Activated T-cell treated with anti-CD3 and anti-CD28 coated beads, Interleukin-2, amount 50 U/mL, for 72 hours (primary cell): ENCODE measurements at places on chromosomes 1 and 21.

GRCh38 chr1:920521-920920, 3.2 kb upstream of the SAMD11 start:
- DNase-seq: no peak

DNA sequence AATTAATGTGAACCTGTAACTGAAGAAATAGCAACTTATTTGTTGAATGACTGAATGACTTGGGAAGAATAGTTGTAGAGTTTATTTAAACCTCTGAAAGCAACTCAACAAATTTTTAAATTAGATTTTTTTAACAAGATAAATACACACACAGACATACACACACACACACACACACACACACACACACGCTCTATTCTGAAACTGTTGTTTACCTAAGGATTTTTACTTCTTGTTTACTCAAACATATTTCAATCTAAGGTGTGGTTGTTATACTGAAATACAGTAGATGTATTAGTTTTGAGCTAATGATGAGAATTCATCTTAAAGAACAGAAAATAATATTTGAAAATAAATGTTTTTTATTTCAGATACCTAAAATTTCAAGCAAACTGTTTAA, 11.5 kb downstream of the ACADM start:
- no peak for DNase-seq

GRCh38 chr1:10117865-10118264, 85.1 kb downstream of the UBE4B start:
- no peak for DNase-seq

- DNase-seq: no peak
These were observed 336.6 kb downstream of the USH2A start for GRCh38 chr1:216086678-216087077.

GRCh38 chr1:109883248-109883955, 27.2 kb upstream of the CSF1 start:
- DNase-seq: no peak

- peak; percentile 81 for DNase-seq
These were observed 70.8 kb upstream of the CASZ1 start for GRCh38 chr1:10867138-10867721.

DNA sequence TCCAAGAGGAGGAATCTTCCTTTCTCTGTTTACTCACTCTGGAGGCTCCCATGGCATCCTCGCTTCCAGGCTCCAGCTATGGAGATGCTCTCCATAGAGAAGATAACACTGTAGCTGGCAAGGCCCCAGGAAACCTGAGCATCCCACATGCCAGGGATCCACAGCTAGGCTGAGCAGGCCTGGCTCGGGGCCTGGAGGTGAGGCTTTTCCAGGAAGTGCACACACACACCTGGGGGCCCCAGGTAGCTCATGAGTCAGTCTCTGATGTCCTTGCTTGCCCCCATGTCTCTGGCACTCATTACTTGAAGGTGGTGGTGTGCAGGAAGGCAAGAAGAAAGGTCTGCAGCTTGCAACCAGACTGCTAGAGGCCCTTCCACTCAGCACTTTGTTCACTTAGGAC, 5.5 kb upstream of the LCE5A start:
- no peak for DNase-seq

GRCh38 chr21:31370281-31370892, 26.3 kb upstream of the TIAM1 start:
- no peak for DNase-seq

DNA sequence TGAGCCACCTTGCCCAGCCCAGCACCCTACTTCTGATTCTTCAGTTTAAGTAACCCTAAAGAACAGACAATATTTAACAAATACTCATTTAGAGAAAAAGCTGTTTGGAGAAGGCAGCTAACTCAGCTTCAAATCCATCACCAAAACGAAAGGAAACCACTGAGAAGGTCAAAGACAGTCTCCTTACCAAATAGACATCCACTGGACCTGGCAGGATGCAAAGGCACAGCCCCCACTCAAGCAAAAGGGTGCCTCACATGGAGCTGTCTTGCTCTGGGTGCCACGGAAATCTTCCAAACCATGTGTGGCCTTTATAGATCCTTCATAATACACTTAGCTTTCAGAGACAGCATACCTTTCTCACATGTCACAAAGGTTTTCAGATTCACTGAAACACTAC, 165.5 kb downstream of the RERE start:
- no peak for DNase-seq

- no peak for DNase-seq
These were observed 346.4 kb downstream of the SETD4 start for GRCh38 chr21:35713914-35714313.

- DNase-seq: no peak
These were observed 241.4 kb upstream of the POTED start for GRCh38 chr21:13368200-13368599.

DNA sequence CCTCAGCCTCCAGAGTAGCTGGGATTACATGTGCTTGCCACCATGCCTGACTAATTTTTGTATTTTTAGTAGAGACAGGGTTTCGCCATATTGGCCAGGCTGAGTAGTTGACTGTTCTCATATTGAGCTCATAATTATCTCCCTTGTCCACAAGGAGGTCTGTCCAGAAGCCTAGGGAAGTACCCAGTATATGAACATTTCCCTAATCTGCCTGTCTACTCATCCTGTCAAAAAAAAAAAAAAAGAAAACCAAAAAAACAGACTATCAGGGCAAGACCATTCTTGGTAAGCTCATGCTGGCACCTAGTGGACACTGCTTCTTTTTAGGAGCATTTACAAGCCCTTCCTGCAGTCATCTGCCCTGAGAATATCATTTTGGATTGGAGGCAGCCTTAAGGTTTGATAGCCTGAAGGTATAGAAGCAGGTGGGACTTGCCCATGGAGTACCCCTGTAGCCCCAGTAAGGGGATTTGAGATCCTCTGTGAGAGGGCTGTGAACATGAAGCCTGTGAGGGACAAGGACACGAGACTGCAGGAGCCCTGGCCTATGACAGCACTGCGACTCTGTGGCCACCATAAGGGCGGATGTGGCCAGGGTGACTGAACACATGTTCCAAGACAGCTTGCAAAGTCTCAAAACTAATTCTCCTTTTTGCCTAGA, 10.8 kb upstream of the DUSP12 start:
- DNase-seq: peak; percentile 69
